Testis (tissue), 5 donors: ENCODE measurements at places on chromosomes 3 and 15. TPM values are rescaled to one million over a fixed set of nuclear protein-coding genes. Genes with fewer than 3 reads are reported as not detected.

The SLC6A11 gene
- total RNA-seq: 3.9 TPM

- DNase-seq: no peak
Measured at GRCh38 chr3:156161172-156161571, 40.8 kb downstream of the KCNAB1 start.

The XCR1 gene
- 0.06 TPM for total RNA-seq

The ALDH1A2 gene
- total RNA-seq: 71.2 TPM

The SEMA3F gene
- 6.9 TPM for total RNA-seq
